Activated T-helper 1 cell treated with Interleukin-2 at 50 U/mL for 16 hours (primary cell): ENCODE measurements at places on chromosomes 12 and 14.

DNA sequence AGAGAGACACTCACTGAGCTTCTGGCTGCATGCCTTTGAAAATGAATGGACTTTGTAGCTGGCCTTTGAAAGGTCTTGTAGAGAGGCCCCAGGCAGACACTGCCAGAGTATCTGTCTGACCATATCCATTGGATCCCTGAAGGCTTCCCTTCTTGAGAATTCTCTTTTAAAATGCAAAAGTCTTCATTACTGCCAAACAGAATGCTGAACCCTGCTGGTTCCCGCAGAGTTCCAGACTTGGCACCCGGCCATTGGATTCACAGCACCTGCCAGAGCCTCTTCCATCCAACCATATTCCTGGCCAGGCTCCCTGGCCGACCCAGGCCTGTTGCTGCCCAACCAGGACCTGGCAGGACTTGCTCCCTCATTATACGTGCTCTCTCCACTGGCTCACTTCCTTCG is 182.5 kb downstream of the GXYLT1 start:
- DNase-seq: no peak

GRCh38 chr14:53751650-53752049 is 205.0 kb downstream of the BMP4 start:
- DNase-seq: no peak

GRCh38 chr12:122100568-122100967 is 22.0 kb downstream of the MLXIP start:
- no peak for DNase-seq

GRCh38 chr12:64029013-64029857 is 184.7 kb downstream of the SRGAP1 start:
- no peak for DNase-seq

GRCh38 chr14:94774344-94775090 is 4.6 kb upstream of the GSC start:
- no peak for DNase-seq

DNA sequence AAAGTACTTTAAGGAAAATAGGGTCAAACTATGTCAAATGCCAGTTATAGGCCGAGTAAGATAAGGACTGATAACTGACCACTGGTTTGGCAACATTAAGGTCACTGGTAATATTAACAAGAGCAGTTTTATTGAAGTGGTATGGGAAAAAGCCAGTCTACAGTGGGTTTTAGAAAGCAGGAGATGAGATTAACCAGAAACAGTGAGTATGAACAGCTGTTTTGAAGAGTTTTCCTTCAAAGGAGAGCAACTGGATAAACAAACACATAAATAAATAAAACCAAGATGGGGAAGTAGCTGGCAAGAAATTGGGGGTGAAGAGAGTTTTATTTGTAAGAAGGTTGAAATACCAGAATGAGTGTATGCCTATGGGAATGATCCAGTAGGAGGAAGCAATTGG is 30.3 kb downstream of the KITLG start:
- no peak for DNase-seq

GRCh38 chr12:30268041-30268440 is 427.6 kb downstream of the IPO8 start:
- no peak for DNase-seq

DNA sequence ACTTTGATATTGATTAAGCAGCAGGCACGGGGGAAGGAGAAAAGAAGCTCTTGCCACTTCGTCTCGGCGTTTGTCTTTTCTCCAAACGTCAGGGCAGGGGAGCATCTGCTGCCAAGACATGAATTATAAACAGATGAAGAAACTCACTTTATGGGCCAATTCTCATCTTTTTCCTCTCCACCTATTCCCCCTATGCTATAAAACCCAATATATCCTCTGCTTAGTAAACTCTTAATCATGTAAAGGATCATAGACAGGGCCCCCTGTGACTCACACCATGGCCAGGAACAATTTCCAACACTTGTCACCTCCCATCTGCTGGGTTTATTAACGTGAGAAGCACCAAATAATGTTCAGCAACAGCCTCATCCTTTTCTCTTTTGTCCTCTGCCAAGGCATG is 1092.1 kb upstream of the TMEM132C start:
- no peak for DNase-seq

DNA sequence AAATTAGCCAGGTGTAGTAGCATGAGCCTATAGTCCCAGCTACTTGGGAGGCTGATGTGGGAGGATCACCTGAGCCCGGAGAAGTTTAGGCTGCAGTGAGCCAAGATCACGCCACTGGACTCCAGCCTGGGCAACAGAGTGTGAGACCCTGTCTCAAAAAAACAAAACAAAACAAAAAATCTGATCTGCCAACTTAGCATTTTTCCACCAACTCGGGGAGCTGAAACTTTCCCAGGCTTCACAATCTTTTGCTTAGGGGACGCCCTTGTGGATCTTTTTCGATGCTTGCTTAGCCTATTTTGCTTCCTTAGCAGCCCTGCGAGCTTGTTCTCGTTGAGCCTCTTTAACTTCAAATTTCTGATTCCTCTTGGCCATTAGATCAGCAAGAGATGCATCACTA is 13.8 kb downstream of the CCDC177 start:
- no peak for DNase-seq

GRCh38 chr12:90710711-90711110 is 244.3 kb downstream of the CCER1 start:
- DNase-seq: no peak

DNA sequence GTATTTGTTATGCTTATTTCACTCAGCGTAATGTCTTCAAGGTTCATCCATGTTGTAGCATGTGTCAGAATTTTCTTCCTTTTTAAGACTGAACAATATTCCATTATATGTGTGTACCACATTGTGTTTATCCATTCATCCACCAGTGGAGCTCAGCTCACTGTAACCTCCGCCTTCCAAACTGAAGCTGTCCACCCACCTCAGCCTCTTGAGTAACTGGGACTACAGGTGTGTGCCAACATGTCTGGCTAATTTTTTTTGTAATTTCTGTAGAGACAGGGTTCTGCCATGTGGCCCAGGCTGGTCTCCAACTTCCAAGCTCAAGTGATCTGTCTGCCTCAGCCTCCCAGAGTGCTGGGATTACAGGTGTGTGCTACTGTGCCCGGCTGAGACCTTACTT is 21.1 kb downstream of the CCDC77 start:
- no peak for DNase-seq

- DNase-seq: no peak
Observed at GRCh38 chr12:96907671-96908422, 790 bp downstream of the NEDD1 start.

DNA sequence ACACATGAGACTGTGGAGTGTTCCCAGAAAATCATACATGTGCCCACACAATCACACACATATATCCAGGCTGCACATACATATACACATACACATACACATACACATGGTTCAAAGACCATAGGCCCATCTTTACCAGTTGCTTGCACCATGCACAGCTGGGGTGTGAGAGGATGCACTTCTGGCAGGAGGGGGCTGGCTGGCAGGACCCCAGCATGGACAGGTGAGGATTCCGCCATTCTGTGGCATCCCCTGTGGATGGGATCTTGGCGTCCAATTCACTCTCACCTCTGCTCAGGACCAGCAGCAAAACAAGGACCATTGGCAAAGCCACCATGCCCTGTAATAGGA is 7.0 kb downstream of the ITGB7 start:
- no peak for DNase-seq

DNA sequence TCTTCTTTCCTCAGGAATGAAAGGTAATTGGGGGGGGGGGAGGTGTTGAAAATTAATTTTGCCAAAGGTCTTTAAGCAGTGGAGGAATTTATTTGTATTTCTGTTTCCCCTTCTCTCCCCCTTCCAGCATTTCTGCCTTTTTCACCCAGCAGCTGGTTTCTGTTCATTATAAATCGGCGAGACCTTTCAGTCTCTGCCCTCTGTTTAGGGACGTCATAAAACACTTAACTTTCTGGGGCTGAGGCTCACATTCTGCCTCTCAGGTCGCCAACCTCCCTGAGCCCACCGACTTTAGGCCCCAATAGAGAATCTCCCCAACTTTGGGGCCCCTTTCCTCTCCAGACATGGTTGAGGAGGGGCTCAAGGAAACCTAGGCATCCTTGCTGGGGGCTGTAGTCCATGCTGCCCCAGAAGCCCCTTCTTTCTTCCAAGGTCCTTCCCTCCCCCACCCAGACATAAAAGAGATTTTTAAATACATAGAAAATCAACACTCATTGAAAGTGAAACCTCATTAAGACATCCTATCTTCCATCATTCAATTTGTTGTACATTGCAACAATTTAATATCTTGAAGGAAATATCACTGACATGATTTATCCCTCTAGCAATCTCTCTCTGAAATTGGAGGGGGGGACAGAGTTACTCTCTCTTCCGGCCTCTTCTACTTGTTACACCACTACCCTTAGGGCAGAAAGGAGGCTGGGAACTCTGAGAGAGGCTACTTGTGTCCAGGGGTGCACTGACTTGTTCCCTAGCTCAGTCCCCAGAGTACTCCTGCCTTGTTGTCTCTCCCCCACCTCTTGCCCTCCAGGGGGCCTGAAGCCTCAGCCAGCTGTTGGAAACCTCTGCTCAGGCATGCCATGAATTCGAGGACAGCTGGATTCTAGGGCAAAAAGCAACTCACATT is 2.5 kb upstream of the HOXC6 start:
- DNase-seq: no peak

- DNase-seq: no peak
Observed at GRCh38 chr14:68927956-68928675, 51.0 kb downstream of the ACTN1 start.

DNA sequence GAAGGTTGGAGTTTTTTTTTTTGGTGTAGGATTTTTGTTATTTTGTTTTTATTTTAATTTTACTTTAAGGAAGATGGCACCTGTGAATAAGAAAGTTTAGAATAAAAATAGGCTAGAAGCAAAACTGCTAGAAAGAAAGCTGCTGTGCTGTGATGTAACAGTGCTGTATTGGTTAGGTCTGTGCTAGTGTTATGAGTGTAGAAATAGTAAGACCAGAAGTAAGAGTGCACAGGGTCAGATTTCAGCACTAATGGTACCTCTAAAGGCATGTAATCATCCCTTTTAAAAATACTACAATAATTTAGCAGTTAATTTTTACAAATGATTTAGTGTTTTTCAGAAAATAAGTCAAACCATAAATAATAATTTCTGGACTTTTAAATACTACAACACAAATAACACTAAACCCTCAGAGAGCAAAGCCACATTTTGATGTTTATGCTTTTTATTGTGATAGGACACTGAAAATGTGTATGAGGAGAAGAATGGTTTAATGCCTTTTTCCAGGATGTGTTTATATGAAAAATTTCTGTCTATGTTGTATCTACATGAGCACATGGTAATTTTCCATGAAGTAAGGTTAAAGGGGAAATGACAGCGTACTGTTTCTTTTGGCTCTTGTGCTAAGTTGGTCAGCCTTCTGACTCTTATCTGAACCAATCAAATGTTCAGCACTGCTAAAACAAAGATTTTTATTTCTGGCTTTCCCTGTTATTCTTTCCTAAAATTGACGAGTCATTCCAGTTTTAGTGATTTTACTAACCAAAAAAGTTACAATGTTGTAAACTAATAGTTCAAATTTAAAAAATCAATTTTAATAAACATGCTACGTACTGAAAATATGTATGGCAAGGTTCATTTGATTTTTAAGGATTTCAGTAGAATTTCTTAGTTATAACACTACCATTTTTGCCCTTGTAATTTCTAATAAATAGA is 96.1 kb downstream of the PPHLN1 start:
- DNase-seq: no peak

DNA sequence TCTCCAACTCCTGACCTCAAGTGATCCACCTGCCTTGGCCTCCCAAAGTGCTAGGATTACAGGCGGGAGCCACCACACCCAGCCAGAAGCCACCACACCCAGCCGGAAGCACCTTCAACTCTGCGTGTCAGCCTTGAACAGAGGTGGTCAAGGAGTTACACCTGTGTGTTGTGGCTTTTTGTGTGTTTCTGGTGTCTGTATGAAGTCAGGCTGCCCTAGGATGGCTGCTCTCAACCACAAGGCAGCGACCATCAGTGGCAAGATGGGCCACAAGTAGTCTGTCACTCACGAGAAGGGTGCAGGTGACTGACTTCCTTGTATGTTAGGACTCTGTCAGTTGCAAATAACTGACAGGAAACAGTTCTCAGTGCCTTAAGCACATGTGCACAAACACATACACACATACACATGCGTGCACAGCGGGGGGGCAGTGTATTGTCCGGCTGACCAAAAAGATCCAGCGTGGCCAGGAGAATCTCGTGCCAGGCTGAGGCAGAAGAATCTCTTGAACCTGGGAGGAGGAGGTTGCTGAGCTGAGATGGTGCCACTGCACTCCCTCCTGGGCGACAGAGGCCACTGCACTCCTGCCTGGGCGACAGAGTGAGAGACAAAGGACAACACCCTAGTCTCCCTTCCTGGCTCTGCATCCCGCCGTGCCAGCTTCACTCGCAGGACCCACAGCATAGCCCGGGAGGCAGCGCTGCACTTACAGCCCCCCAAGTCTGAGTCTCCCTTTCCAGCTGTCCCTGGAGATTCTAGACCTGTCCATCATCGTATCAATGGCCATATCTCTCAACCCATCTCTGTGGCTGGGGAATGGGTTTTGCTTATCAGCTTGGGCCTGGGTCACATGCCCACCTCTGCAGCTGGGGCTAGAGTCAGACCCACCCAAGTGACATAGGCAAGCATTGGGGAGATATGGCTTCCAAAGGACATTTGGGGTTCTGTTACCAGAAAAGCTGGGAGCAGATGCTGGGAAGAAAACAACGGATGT is 13.7 kb downstream of the P2RX4 start:
- DNase-seq: peak; percentile 19

- DNase-seq: no peak
Observed at GRCh38 chr14:67392800-67393199, 19.2 kb downstream of the PLEK2 start.

DNA sequence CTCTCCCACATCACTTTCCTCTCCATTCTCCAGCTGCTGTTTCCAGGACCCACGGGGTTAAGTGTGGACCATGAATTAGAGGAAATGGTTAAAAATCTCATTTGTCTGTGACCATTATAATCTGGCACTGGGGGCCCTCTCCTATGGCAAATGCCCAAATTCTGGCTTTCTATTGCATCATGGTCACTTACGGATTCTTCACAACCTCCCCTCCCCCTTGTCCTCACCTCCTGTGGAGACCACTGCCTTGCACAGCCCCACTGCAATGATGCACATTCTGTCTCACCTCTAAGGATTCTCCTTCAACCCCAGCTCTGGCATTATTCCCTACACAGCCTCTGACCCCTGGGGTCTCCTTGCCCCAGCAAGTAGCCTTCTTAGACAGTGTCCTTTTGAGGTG is 18.9 kb downstream of the BCAT1 start:
- DNase-seq: no peak
